Naive B cell (primary cell): ENCODE measurements at places on chromosomes 6 and 20. TPM values are rescaled to one million over a fixed set of nuclear protein-coding genes. Genes with fewer than 3 reads are reported as not detected.

Gene GCLC
- 8.3 TPM for polyA plus RNA-seq

Gene CTCFL
- not detected for polyA plus RNA-seq

Gene ATP9A
- polyA plus RNA-seq, result 0.13 TPM

Gene ANGPT4
- not detected for polyA plus RNA-seq

Gene C6orf47
- 39.9 TPM for polyA plus RNA-seq

Gene SLC26A8
- not detected for polyA plus RNA-seq
